ENCODE measurements at places on chromosomes 4 and X.

GRCh38 chr4:94889946-94890345, 132.2 kb downstream of the BMPR1B start:
- no peak for DNase-seq

- no peak for DNase-seq
Observed at GRCh38 chr4:48102303-48102702, 31.7 kb downstream of the TXK start.

DNA sequence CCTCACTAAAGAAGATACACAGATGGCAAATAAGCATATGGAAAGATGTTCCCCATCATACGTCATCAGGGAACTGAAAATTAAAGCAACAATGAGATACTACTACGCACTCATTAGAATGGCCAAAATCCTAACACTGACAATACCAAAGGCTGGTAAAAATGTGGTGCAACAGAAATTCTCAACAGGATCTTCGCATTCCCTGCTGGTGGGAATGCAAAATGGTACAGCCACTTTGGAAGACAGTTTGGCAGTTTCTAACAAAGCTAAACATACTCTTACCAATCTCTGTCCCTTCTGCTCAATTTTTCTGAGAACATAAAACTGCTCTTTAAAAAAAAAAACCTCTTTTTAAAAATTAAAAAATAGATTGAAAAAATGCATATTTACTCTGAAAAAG, 300.2 kb downstream of the FBXW7 start:
- DNase-seq: no peak

- no peak for DNase-seq
Observed at GRCh38 chr4:79325864-79326328, at the start of gene NAA11. TSS of gene NAA11 (minus strand) at chr4:79326061. CDS start at chr4:79325877, 184 bp downstream.

DNA sequence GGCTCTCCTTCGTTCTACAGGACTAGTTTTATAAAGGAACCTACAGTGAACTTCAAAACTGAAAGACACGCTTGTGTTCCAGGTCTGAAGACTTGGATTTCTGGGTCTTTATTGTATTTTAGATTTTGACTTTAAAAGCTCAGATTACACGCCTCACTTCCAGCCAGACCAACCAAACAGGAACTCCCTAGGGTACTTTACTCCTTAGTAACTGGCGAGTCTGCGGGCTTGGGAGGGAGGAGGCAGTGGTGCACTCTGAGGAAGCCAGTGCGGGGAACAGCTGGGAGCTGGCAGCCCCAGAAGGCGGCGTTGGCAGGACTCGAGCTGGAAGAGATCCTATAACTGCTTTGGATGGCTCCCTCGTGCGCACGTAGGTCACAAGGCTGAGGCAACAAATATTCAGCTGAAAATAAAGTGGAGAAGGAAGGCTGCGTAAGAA, 391 bp upstream of the PHKA1 start:
- peak; percentile 26 for DNase-seq

DNA sequence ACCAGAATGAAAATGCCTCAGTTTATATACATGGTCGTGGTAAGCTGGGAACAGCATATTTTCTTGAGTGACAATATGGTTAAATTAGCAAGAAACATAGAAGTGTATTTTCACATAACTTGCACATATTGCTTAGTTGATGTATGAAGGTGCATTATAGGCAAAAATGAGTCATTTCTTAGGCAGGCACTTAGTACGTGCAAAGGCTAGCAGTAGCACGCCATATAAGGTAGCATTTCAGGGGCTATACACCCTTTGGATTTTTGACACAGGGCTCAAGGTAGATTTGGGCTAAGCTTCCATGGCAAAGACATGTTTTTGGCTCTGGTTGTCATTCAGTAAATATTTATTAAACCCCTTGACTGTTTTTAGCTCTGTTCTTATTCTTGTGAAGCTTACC, 33.1 kb downstream of the PCDH7 start:
- DNase-seq: no peak

GRCh38 chrX:45329217-45329616, 128.5 kb upstream of the DIPK2B start:
- peak; percentile 5 for DNase-seq

- no peak for DNase-seq
Observed at GRCh38 chr4:173807347-173807746, 277.3 kb upstream of the HAND2 start.

Measured in SW 1271 (cell line).